ENCODE measurements at places on chromosomes 12 and 14. TPM values are rescaled to one million over a fixed set of nuclear protein-coding genes. Genes with fewer than 3 reads are reported as not detected.

CMTM5 gene
- polyA plus RNA-seq: 0.37 TPM

INSM2 gene
- polyA plus RNA-seq: not detected

DNA sequence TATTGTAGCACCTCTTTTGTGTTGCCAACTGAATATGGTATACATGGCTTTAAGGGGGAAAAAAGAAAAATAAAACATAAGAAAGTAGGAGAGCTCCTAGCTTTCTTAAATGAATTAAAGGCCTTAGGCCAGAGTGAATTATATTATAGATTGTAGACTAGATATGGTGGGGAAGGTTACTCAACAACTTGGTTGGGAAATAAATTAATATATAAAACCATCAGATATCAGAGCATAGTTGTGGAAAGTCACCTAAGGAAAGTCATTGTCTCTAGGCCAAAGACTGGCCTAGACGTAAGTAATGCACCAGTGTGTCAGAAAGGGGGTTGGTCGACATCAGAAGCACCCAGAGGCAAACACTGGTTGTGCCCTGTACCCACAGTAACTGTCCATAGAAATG is 391.8 kb downstream of the RAD51B start:
- no peak for DNase-seq

- DNase-seq: no peak
Observed at GRCh38 chr12:132724506-132725241, 14.0 kb downstream of the PGAM5 start.

DNA sequence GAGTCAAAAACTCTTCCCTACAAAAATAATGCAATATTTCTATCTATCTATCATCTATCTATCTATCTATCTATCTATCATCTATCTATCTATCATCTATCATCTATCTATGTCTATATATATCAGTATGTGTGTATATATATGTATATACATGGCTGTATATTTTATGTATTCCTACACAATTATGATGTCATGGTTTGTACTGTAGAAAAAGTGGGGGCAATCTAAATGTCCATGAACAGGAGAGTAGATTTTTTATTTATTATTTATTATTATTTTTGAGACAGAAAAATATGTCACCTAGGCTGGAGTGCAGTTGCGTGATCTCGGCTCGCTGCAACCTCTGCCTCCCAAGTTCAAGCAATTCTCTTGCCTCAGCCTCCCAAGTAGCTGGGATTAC is 45.6 kb upstream of the BICD1 start:
- no peak for DNase-seq

DNA sequence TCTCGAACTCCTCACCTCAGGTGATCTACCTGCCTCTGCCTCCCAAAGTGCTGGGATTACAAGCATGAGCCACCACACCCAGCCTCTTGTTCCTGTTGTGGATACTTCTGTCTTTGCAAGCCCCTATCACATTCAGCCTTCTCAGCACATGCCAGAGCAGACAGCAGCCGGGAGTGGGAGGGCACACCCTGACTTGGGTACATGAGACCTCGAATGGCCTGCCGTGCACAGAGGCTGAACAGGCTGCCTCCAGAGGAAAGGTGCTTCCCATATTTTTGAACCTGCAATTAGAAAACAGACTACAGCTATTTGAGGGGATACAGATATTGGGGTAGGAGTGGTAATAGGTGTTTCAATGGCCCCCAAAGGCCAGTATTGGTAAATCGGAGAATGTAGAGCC is 307.3 kb upstream of the DIO3 start:
- no peak for DNase-seq

KRT72 gene
- not detected for polyA plus RNA-seq

DNA sequence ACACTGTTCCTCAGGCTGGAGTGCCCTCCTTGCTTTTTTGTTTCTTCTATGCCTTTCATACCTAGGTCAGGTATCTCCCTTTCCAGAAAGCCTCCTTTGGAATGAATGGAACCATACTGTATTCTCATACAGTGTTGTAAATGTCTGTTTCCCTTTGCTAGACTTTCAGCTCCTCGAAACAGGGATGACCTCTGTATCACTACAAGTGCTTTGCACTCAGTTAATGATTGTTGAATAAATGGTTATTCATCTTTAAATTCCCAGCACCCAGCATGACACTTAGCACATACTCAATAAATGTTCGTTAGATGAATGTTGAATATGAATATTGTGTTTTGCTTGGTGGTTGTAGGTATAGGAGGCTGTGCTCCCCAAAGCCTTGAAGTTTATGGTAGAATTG is 5.9 kb upstream of the TULP3 start:
- no peak for DNase-seq

DNA sequence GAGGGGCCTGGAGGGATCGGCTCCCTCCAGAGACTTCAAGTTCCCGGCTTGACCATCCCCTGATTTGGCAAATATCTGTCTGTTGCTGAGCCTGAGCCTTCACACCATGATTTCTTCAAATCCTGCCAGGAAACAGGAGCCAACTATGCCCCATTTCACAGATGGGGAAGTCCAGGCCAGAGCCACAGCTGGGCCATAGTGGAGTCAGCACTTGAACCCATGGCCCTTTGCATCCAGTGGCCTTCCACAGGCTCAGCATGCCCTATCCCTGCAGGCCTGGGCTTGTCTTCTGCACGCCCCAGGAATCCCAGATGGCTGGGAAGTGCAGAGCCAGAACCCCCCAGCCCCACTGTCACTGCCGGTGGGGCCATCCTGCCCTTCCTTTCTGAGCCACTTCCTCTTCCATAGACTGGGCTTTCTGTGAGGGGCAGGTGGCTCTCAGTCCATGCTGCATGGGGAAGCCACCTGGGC is 44.9 kb downstream of the CYP46A1 start:
- DNase-seq: no peak

DNA sequence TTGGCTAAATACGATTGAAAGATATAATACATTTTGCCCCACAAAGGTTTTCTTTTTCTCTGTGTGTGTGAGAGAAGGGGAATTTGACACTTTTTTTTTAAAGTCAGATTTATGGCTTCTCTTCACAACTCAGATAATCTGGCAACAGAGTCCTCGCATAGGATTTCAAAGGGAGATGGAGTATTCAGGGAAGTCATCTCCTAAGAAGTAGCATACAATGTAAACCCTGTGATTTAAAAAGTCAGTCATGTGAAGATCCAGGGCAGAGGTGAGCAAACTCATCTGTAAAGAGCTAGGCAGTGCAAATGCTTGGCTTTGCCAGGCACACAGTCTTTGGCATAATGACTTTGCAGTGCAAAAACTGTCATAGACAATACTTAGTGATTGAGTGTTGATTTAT is 1526.3 kb downstream of the AACS start:
- no peak for DNase-seq

GRCh38 chr12:53101931-53102781 is 1.1 kb upstream of the SOAT2 start:
- DNase-seq: no peak

DNA sequence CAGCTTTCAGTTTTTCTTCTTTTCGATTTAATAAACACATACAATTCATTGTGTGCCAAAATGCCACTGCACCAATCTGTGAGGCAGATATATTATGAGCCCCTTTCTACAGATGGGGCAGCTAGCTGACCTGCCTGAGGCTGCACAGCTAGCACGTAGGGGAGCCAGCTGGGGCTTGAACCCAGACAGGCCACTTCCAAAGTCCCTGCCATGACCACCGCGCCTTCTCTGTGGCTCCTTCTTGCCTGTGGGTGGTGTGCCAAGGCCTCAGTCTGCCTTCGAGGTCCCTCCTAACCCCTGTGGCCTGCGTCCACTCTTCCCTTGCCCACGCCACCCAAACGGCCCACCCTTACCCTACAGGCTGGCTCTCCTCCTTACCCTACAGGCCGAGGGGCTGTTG is 16.2 kb downstream of the FAM222A start:
- no peak for DNase-seq

RNASE4 gene
- 15.8 TPM for polyA plus RNA-seq

SCN8A gene
- polyA plus RNA-seq: 12.5 TPM

- no peak for DNase-seq
Observed at GRCh38 chr12:26182377-26182776, 13.0 kb upstream of the SSPN start.

- DNase-seq: no peak
Observed at GRCh38 chr12:43029971-43030370, 440.4 kb upstream of the PRICKLE1 start.

- DNase-seq: no peak
Observed at GRCh38 chr12:47267571-47267970, 187.8 kb upstream of the AMIGO2 start.

SMIM41 gene
- not detected for polyA plus RNA-seq
